Stimulated activated CD8-positive, alpha-beta memory T cell treated with anti-CD3 and anti-CD28 coated beads, Interleukin-2, amount 100 ng/mL, for 48 hours (primary cell): ENCODE measurements at places on chromosomes 12 and 14.
A peak's percentile ranks its signal among the peaks of the same experiment; 100 is the strongest.

DNA sequence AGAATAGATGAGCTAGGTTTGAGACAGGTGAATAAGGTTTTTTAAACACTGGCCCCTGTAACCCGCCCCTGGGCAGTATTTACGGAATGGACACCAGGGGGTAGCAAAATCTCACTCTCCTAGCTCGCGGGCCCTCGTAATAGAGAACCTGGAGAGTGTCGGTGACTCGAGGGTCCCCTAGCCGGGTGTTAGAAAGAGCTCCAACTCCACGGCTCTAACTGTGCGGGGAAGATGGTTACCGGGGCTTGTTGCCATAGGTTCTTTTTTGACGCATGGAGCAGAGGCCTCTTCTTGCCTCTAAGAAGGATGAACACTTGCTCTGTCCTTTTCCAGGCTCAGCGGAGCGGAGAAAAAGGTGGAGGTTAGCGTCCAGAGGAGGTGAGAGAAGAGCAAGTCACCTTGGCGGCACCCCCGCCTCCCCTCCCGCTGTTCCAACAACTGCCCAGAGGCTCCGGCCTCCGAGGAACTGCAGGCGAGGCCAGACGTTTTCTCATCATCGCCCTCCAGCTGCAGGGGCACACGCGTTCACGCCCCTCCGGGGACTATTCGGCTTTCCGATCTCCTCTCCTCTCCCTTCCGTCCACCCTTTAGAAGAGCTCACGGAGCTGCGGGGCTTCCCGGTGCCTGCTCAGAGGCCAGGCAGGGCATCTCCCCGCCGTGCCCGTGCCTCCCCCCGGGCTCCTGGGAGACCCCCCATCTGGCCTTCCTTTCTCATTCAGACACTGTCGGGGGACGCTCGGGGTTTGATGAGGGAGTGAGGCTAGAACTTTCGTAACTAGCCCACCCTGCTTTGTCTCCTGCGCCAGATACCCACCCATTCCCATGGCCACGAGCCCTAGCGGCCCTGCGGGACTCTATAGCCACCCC, 1.4 kb upstream of the ARHGEF40 start:
- DNase-seq = no peak

DNA sequence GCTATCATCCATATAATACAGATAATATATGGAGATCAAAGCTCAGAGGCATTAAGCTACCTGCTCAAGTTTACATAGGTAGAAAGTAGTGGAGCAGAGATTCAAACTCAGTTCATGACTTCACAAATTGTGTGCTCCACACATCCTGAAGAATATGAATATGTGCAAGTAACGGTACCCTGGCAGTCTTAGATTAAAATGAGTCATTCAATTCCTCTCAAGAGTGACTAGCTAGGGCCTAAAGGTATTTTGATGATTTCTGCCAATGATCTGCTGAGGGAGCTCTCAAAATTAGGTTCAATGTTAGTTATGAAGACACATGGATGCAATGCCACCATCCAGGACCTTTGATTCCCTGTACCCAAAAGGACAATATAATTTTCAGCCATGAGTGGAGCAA, 58.9 kb downstream of the GRIP1 start:
- DNase-seq = no peak

DNA sequence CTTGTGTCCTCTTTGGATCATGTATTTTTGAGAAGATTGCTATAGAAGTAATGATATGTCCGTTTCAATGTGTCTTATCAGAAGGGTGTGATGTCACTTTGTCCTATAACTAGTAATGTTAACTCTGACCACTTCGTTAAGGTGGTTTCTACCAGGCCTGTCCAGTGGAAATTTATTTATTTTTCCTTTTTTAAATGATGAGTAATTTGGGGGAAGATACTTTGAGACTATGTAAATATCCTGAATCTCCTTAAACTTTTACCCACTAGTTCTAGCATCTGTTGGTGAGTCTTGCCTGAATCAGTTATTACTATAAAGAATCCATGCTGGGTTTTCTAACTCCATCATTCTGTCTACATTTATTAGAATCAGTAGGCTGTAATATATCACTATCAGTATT, 15.3 kb downstream of the EP400 start:
- no peak for DNase-seq

GRCh38 chr14:97707603-97708002, 910.4 kb downstream of the VRK1 start:
- DNase-seq = no peak

DNA sequence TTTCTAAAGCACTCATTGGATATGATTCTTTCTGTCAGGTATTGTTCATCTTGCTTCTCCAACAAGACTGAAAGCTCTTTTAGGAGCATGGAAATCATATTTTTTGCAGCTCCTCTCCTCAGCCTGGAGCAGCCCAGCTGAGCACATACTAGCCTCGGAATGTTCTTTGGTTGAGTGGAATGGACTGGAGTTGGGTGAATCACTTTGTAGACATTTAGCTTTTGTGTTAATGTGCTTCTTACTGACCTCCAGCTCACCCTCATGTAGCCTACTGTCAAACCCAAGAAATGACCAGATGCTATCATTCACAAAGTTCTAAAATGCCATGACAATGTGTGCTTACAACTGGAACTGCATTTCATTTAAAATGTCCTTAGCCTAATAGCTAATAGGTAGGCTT, 161.1 kb downstream of the NUAK1 start:
- no peak for DNase-seq

DNA sequence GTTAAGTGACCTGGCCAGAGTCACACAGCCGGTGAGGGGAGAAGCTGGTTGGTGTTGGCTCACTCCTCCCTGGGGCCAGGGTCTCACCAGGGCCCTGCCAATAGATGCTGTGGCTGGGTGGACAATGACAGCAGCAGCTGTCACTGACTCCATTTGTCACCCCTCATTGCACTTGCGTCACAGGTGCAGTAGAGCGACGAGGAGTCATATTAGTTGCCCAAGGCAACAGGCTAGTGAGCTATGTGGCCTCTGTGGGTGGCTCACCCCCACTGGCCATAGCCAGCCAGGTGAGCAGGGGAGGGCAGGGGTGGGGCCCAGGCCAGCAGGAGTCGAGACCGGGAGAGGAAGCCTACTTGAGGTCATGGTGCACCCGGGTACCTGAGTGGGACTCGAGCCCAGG, 9.7 kb downstream of the SLC25A47 start:
- DNase-seq = no peak

- DNase-seq = no peak
Measured at GRCh38 chr12:14193639-14194038, 171.8 kb upstream of the ATF7IP start.

GRCh38 chr12:65658360-65658759, 165.9 kb upstream of the HMGA2 start:
- DNase-seq = no peak

DNA sequence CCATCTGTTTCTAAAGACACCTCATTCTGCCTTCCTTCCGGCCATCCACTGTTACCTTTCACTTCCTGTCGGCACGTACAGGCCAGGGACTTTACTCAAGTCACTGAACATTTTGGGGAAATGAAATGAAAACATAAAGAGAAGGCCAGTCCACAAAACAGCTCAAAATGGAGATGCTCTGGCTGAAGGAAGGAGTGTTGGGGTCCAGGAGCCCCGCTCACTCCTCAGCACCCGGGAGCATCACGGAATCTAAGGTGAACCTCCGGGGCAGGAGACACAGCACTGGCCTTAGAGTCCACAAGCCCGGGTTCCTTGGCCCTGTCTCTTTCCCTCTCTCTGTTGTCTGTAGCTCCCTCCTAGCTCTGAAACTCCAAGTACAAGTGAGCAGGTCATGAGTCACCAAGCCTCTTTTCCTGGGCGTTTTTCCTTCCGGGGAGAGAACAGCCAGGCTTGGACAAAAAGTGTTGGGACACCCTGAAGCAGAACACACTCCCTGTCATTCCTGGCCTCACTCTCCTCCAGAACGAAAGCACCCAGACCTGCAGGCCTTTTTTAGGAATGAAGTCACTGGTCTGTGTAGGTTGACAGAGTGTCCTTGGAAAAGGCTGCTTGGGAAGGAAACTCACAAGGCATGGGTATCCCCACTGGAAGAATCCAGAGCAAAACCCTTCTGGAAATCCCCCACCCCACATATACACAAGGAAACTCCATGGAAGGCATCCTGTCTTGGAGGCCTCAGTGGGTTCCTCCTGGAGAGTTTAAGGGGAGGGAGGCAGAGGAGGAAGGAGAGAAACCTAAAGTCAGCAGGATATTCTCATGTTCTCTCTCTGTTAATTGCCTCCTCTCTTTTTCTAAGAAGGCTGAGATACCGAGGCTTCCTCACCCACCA, 245.3 kb downstream of the ZFP36L1 start:
- no peak for DNase-seq

DNA sequence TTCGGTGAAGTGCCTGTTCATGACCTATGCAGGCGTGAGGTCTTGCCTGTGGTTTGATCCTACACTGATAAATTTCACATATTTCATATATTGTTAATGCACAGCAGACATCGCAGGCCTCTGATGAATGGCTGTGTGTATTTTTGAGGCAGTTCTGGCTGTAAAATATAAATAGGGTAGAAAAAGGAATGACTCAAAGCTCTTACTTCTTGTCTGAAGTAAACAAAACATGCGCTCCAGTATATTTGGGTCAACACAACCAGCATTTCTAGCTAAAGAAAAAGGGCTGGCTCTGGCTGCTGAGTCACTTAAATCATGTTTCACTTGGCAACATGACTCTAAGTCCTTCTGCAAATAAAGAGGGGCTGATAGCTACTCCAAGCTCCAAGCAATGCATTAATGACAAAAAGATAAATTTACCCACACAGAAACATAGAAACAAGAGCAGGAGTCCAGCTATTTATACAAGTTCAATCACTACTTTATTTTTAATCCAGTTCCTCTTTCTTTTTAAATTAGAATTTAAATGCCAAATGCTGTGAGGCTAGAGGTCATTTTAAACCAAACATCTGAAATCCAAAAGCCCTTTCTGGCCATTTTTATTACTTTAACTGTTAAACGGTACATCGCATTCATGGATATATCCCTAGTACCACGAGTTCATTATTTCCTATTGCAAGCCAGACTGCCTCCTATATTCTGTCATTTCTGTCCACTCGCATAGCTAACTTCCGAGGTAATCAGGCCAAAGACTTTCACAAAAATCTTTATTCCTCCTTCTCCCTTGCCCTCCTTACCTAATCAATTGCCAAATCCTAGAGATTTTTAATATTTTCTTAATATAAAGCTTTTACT, 54.3 kb upstream of the TMCC3 start:
- no peak for DNase-seq

GRCh38 chr14:53368711-53369201, 215.6 kb upstream of the DDHD1 start:
- DNase-seq = no peak

- peak; percentile 95 for DNase-seq
Measured at GRCh38 chr12:133130038-133130807, at the start of the genes ZNF10 and ZNF891. Gene ZNF10 (plus strand): TSS chr12:133130627. CDS start chr12:133144493, 13,866 bp downstream. Gene ZNF891 (minus strand): TSS chr12:133130274. CDS start chr12:133121918, 8,356 bp downstream.

DNA sequence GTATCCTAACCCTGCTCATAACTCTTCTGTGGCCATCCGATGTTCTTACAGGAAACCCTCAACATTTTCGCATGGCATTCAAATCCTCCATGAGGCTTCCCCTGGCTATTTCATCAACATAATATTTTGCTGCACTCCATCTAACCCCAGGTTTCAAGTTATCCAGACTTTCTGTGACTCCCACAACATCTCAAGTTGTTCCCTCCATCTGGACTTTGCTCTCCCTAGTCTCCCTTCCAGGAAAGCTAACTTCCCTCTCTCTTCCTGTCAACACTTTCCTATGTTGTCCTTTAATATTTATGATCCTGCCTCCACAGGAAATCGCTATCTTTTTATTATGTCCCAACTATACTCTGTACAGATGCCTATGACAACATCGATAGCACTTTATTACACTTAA, 146.1 kb downstream of the METTL25 start:
- DNase-seq = no peak

- DNase-seq = no peak
Measured at GRCh38 chr12:68185598-68185997, 26.1 kb upstream of the IFNG start.

DNA sequence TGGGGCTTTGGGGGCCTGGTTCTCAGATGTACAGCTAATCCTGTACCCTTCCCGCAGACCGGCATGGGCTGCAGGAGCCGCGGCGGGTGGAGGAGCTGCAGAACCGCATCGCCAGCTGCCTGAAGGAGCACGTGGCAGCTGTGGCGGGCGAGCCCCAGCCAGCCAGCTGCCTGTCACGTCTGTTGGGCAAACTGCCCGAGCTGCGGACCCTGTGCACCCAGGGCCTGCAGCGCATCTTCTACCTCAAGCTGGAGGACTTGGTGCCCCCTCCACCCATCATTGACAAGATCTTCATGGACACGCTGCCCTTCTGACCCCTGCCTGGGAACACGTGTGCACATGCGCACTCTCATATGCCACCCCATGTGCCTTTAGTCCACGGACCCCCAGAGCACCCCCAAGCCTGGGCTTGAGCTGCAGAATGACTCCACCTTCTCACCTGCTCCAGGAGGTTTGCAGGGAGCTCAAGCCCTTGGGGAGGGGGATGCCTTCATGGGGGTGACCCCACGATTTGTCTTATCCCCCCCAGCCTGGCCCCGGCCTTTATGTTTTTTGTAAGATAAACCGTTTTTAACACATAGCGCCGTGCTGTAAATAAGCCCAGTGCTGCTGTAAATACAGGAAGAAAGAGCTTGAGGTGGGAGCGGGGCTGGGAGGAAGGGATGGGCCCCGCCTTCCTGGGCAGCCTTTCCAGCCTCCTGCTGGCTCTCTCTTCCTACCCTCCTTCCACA, 7.6 kb downstream of the NR4A1 start:
- no peak for DNase-seq

DNA sequence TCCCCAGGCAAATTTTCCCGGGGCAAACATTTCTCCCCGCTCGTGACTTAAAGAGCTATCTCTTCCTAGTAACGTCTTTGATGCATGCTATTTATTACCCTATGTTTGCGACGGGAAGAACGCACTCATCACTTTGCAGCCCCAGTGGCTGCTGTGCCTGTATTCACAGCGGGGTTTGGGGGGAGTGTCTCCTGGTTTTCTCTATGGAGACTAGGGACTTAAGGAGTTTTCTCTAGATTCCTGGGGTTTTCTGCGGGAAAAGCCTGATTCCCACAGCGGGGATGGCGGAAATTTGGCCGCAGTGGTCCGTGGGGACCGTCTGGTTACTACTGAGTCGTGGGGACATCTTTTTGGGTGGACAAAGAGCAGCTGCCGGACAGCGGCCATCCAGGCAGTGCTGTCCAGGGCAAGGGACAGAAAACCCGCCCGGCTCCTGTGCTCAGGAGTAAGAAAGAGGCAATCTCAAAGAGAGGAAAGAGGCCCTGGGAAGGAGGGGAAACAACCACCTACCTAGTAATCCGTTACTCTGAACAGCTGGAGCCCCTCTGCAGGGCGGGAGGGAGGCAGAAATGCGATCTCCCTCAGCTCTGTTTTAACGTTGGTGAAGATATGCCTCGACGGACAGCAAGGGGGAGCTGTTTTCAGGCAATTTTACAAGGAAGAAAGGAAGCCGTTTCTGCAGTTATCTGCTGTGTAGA, 771 bp upstream of the AVPR1A start:
- no peak for DNase-seq

GRCh38 chr12:56922031-56922430, 12.2 kb downstream of the SDR9C7 start:
- no peak for DNase-seq
